ENCODE measurements at places on chromosomes 13 and 19. TPM values are rescaled to one million over a fixed set of nuclear protein-coding genes. Genes with fewer than 3 reads are reported as not detected.

Gene DCUN1D2
- 21.7 TPM for total RNA-seq

Gene EHD2
- total RNA-seq = 93.1 TPM

Gene PSG3
- not detected for total RNA-seq

Gene OLFM2
- total RNA-seq = 2.0 TPM

- H3K27ac ChIP-seq = no peak overlapping the region
- no peak for DNase-seq
- no peaks in the 10 kb centered on the region for H3K27me3 ChIP-seq
- no peaks in the 10 kb centered on the region for H3K36me3 ChIP-seq
- H3K4me3 ChIP-seq = no peak overlapping the region
Measured at GRCh38 chr13:80923907-80924306, 583.0 kb upstream of the SPRY2 start.

DNA sequence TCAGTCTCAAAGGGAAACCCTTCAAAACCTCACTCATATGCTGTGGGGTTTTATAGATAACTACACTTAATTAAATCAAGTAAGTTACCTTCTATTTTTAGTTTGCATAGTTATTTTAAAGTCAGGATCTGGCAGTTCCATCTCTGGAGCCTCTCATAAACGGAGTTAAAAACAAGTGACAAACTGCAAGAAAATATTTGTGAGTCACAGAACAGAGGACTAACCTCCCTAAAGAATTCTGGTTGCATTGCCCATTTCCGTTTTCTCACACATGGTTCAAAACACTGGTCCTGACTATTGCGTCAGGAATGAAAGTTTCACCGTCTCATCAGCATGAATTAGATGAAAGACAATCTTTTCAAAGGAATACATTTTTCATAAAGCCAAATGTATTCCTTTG, 10.6 kb downstream of the RXFP2 start:
- DNase-seq = no peak
- no peaks in the 10 kb centered on the region for H3K36me3 ChIP-seq
- H3K4me1 ChIP-seq = no peaks in the 10 kb centered on the region
- peaks cover 4% of the 10 kb centered on the region for H3K27me3 ChIP-seq
- H3K27ac ChIP-seq = no peak overlapping the region
- H3K4me3 ChIP-seq = no peak overlapping the region

DNA sequence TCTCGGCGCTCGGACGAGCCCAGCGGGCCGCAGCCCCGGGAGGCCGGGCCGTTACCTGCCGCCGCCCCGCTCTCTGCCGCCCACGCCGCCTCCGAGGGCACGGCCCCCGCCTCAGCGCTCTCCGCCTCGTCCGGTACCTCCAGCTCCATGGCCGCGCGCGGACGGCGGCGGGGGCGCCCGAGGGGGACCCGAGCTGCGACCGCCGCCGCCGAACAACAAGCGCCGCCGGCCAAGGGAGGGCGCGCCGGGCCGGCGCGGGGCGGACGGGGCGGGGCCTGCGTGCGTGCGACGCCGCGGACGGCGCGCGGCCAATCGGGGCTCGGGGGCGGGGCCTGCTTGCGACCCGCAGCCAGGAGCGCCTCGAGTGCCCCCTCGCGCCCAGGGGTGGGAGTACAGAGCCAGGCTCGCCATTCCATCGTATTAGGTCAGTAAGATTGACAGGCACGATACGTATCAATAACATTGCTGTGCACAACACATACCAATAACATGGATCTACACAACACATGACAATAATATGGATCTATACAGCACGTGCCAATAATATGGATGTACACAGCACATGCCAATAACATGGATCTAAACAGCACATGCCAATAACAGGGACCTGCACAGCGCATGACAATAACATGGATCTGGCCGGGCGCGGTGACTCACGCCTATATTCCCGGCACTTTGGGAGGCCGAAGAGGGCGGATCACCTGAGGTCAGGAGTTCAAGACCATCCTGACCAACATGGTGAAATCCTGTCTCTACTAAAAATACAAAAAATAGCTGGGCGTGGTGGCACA, at the start of gene PIP5K1C:
Gene PIP5K1C, minus strand, starts transcription at position 227 of the 791 bp plus-strand sequence. Its CDS starts 78 bp downstream, at position 149.
- peak; percentile 95 for DNase-seq
- no peaks in the 10 kb centered on the region for H3K27me3 ChIP-seq
- H3K36me3 ChIP-seq = no peaks in the 10 kb centered on the region
- H3K4me1 ChIP-seq = peaks cover 26% of the 10 kb centered on the region
- peak within 1 kb of the TSS; percentile 84 for H3K27ac ChIP-seq

GRCh38 chr19:19823916-19824315, 2.4 kb upstream of the ZNF506 start:
- DNase-seq = no peak
- peaks cover 22% of the 10 kb centered on the region for H3K4me1 ChIP-seq
- peaks cover 6% of the 10 kb centered on the region for H3K36me3 ChIP-seq
- H3K27ac ChIP-seq = no peak overlapping the region
- H3K4me3 ChIP-seq = no peak overlapping the region

- no peaks in the 10 kb centered on the region for H3K4me1 ChIP-seq
- no peaks in the 10 kb centered on the region for H3K36me3 ChIP-seq
Measured at GRCh38 chr13:104648291-104648690, 1582.1 kb upstream of the SLC10A2 start.

- H3K27ac ChIP-seq = peak overlapping the region; percentile 38
- no peak overlapping the region for H3K4me3 ChIP-seq
- peak; percentile 79 for DNase-seq
- H3K4me1 ChIP-seq = peaks cover under 1% of the 10 kb centered on the region
- peaks cover 4% of the 10 kb centered on the region for H3K36me3 ChIP-seq
- no peaks in the 10 kb centered on the region for H3K27me3 ChIP-seq
Measured at GRCh38 chr19:14440049-14440448, 6.9 kb downstream of the PKN1 start.

GRCh38 chr13:80586356-80586755, 245.4 kb upstream of the SPRY2 start:
- no peak for DNase-seq
- no peaks in the 10 kb centered on the region for H3K4me1 ChIP-seq
- H3K27me3 ChIP-seq = no peaks in the 10 kb centered on the region
- no peak overlapping the region for H3K4me3 ChIP-seq
- no peaks in the 10 kb centered on the region for H3K36me3 ChIP-seq
- no peak overlapping the region for H3K27ac ChIP-seq
